Smooth muscle cell of the coronary artery (primary cell): ENCODE measurements at places on chromosomes 6 and 20. TPM values are rescaled to one million over a fixed set of nuclear protein-coding genes. Genes with fewer than 3 reads are reported as not detected.

SLC17A9 gene
- 2.5 and 20.9 TPM in 2 replicates for total RNA-seq

PRDM13 gene
- total RNA-seq = not detected in 2 replicates

ATP6V1G2 gene
- 2.6 and 6.0 TPM in 2 replicates for total RNA-seq

CCN6 gene
- not detected in 2 replicates for total RNA-seq

POM121L2 gene
- not detected in 2 replicates for total RNA-seq

HAO1 gene
- total RNA-seq = not detected in 2 replicates
